Right renal cortex interstitium (tissue), 3 donors: ENCODE measurements at places on chromosomes 1 and 21. TPM values are rescaled to one million over a fixed set of nuclear protein-coding genes. Genes with fewer than 3 reads are reported as not detected.

GRCh38 chr1:62070384-62071011 lies 124.2 kb upstream of the L1TD1 start:
- no peak for DNase-seq

- DNase-seq = no peak
Observed at GRCh38 chr1:234119431-234119830, 215.0 kb downstream of the SLC35F3 start.

DNA sequence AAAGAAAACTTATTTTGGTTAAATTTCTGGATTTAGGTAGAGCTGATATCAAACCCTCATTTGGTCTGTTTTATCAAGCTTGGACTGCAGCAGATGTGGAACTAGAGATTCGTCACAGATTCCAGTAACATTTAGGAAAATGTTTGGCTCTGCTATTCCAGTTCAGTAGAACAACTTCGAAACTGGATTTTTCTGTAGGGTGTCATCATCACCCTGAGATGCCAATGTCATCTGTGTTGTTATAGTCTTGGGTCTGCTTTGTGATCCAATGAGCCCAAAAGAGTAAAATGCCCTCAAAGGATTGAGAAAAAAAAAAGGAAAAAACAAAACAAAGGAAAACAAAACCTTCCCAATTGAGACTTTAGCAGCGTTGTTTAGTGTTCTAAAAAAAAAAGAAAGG lies 55.4 kb downstream of the LAMC2 start:
- no peak for DNase-seq

DNA sequence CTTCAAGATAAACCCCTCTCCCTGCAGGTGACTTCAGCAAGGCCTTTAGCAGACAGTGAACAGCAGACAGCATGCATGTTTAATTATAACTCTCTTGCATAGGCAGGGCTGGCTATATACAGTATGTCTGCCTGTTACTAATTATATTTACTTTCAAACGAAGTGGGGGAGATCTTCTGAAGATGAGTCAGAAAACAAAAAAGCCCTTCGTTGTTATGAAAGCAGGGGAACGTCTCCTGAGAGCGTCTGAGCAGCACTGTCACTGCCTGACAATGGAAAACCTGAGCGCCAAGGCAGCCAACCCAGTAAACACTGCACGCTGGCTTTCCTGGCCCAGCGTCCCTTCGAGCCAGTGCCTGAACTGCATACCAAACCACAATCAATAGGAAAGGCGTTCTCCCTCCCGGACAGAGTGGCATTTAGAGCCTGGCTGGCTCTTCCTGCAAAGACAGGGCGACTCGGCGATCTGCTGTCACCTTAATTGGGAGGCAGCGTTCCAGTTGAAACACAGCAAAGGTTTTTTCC lies 54.1 kb downstream of the TOMM20 start:
- no peak for DNase-seq

DNA sequence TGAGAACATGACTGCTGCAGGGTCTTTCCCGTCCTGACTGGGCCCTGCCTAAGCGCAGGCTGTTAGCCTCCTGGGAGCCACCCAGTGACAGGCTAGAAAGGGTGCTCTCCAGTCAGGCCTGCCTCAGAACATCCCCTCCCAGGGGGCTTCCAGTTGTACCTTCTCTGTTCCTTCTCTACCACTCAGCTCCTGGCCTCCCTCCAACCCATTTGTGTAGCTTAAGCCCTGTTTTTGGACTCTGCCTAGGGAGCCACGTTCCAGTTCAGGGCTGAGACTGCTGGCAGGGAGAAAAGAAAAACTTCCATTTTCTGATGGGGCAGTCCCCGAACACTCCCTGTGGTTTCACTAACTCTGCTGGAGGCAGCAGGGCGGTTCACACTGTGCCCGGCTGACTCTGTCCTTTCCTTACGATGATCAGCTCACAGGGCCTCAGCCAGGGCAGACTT lies 15.3 kb upstream of the POU3F1 start:
- no peak for DNase-seq

GRCh38 chr1:224380003-224380402 lies 23.3 kb downstream of the CNIH4 start:
- no peak for DNase-seq

GRCh38 chr1:35674111-35674510 lies 32.8 kb upstream of the PSMB2 start:
- no peak for DNase-seq

DNA sequence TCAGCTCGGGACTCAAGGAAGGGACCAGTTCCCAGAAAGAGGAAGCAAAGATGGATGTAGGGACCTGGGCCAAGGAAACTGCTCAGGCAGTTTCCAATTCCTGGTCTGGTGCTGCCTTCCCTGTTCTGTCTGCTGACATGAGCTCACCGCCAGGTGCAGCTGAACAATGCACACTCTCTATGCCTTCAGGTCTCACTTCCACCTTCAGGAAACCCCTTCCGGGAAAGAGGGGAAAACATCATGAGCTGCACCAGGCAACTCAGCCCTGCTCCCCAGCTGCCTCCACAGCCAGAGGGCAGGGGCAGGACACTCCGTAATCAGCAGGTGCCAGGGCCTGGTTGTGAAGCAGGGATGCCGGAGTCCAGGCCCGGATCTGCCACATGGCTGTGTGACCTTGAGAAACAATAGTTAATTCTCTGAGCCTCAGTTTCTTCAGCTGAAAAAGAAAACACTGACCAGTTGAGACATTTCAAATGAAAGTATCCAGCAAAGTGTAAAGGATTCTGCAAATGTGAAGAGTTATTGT lies 27.8 kb downstream of the SMIM12 start:
- no peak for DNase-seq

HEYL gene
- polyA plus RNA-seq = 22.9 TPM

PCBP3 gene
- polyA plus RNA-seq = 1.1 TPM

DNAJC6 gene
- polyA plus RNA-seq = 5.9 TPM
